H1 (cell line): ENCODE measurements at places on chromosomes 1 and 21.

GRCh38 chr1:185546029-185546428, 188.2 kb upstream of the HMCN1 start:
- DNase-seq, result no peak

DNA sequence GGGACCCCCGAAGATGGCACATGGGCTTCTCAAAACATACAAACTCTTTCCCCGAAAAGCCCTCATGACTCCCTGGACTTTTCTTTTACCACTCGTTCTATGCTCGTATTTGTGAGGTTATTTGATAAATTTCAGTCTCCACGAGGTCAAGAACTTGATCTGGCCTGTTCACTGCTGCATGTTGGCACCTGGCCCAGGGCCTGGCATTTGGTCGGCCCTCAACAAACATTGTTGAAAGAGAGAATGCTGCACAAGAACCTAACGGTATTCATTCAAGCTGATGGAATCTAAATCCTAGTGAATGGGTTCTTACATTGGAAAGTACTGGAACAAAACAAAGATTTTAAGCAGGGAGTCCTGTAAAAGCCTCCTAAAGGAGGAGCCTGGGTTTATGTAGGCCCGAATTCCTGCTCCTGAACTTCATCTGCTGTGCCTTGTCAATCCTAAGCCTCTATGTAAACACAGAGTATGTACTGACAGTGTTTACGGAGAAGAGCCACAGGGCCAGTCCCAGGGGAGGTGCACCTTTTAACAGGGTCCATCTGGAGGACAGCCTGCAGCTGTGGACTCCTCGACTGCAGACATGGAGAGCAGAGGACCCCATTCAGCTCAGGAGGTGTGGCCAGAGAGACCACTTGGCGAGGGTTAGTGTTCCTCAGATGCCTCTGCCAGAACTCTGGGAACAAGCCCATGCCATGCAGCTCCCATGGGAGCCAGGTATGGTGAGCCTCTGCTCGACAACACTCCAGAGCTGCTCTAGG, 46.9 kb downstream of the L1TD1 start:
- DNase-seq, result no peak

GRCh38 chr1:51829058-51829457, 49.5 kb downstream of the NRDC start:
- no peak for DNase-seq

DNA sequence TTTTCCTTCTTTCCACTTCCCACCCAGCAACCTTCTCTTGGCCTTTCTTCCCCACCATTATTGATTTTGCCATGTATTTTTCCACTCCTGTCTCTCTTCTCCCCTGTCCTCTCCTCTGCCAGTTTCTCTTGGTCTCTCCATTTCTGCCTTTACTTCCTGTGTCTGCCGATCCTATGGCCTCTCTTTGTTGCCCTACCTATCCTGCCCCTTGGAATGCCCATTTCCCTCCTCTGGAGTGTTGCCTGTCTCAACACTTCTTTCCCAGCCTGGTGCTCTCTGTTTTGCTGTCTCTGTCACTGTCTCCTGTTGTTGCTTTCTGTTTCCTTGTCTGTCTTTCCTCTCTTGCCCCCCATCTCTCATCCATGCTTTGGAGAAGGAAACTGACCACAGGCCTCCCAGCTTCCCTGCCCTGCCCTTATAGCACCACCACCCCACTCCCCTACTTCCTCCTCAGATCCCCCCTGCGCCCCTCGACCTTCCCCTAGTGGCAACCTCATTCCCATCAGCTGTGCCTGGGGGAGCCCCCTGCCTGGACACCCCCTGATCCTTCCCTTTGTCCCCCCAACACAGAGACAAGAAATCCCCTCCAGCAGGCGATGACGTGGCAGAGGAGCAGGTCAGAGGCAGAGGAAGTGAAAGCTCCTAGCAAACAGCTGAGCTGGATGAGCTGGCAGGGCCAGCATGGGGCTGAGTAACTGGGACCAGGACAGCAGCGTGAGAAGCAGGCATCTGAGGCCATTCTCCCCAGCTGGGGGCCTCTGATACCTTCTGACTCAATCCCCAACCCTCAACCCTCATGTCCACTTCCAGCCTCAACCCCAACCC, 6.6 kb upstream of the ETV3L start:
- DNase-seq, result no peak

DNA sequence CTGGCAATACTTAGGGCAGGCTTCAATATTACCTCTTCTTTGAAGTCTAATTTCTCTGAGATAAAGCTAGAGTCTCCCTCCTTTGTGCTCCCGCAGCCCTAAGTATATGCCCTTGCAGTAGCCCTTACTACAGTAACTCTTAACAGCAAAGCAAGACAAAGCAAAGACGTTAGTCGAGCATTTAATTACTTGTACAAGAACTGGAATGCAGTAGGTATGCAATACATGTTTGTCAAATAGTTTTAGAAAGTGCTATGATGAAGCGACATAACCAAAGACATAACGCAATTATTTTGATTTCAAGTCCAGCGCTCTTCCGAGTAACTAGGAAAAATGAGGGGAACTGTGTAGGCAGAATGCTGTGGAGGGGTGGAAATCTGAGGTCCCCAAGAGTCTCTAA, 1.6 kb downstream of the P3H1 start:
- no peak for DNase-seq

- no peak for DNase-seq
Measured at GRCh38 chr21:44829507-44830092, 11.7 kb upstream of the SUMO3 start.

DNA sequence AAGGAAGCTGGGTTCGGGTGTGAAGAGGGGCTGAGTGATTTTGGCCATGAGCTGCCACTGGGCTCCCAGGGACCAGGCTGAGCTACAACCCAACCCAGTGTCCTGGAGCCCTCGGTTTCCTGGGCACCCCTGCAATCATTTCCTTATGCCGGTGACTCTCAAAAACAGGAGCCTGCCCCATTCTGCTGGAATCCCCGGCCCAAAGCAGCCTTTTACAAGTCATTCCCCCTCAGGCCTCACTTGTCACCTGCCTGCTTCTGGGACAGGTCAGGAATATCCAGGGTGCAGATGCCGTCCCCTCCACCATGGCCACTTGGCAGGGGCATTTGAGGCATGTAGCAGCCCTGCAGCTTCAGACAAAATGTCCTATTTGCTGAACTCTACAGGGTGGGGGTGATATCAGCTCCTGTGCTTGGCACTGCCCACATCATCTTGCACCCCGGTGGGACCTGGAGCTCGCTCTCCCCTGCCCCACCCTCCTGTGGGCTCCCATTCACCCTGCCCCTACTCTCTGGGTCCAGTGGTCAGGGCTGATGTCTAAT, 30.0 kb downstream of the CDK18 start:
- DNase-seq, result no peak

- DNase-seq, result no peak
Measured at GRCh38 chr1:233641029-233641428, 27.1 kb downstream of the KCNK1 start.

GRCh38 chr1:164534863-164535610, 23.9 kb upstream of the PBX1 start:
- DNase-seq, result no peak
